ENCODE measurements at places on chromosomes 2 and 18. TPM values are rescaled to one million over a fixed set of nuclear protein-coding genes. Genes with fewer than 3 reads are reported as not detected.

DNA sequence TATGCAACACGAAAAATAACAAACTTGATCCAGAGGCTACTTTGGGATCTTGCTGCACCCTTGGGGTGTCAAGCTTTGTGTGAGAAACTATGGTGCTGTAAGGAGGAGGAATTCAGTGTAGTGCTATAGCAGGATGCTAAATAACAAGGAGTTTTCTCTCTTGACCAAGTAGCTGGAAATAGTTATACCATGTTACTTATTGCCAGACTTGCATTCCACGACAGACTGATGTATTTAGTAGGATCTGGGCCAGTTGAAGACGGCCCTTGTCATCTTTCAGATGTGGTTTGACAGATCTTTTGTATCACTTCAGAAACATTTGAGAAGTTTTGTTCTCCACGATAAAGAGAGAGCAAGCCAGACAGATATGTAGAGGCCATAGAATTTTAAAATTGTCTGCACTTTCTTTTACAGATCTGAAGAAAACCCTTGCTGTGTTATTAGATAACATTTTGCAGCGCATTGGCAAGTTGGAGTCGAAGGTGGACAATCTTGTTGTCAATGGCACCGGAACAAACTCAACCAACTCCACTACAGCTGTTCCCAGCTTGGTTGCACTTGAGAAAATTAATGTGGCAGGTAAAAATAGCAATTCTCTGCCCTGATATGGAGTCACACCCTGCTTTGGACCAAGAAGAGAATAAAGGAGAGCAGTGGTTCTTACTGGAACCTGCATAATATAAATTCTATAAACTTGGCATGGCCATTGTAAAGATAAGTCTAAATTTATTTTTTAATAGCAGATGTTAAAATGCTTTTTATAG, 16.3 kb downstream of the MGAT5 start:
- no peak for DNase-seq

The TMEFF2 gene
- total RNA-seq, result 12.8 TPM

The AQP12A gene
- total RNA-seq, result not detected

DNA sequence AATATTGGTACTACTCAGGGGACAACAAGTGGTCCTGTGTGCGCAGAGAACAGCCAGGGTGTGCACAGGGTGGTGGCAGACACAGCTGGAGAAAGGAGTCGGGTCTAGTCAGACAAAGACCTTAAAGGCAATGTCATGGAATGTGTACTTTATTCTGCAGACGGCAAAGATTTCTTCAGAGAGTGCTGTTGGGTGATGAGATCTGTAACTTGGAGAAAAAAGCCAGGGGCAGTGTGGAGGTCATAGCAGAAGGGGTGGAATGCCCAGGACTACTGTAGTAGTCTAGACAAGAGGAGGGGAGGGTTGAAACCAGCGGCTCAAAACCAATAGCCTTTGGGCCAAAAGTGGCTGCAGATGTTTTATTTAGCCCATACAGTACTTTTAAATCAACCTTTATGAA, 121.3 kb upstream of the ZFP36L2 start:
- DNase-seq, result no peak

DNA sequence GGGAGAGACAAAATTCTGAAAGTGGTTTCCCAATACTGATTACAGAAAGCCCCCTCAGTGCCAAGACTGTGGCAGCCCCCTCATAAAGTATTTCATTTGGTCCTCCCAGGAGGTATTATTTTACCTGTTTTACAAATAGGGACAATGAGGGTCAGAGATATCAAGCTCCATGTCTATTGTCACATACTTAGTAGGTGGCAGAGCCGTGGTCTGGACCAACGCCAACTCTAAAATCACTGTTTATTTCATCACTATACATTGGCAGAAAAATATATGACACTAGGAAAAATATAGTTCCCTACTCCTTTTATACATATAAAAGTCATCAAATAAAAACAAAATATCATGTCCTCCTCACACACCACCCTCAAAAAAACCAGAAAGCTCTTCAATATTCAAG, 68.6 kb downstream of the DHRS9 start:
- DNase-seq, result no peak

DNA sequence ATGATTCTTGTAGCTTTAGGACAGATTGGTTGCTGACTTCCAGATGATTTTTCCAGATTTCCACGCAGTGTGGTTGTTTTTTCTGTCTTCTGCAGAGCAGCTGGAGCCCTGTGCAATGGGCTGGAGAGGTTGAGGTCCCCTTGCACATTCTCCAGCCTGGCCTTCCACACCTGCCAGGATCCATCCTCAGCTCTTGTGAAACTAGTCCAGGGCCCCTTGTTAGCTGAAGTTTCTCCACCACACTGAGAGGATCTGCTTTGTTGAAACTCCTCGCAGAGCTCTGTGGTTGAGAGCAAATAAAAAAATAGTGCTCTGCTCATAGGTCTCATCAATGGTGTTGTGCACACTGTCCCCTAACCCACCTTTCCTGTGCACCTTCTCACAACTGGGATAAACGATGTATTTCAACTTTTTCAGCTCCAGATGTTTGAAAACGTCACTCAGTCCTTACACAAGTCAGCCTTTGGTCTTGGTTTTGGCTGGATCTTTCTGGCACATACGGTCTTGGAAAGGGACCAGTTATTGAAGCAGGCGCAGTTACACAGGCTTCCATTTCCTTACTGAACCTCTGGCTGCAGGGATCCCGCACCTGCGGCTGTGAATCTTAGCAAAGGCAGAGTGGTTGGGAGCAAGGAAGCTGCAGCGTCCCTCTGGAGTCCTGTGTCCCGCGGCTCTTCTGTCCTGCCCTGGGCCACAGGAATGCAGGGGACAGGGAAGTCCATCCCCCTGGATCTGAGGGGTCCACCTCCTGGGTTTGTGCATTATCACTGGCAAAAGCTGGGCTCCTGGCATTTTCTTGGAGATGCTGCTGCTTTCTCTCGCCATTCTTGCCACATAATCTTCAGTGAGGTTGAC, 272.0 kb upstream of the DSEL start:
- no peak for DNase-seq

DNA sequence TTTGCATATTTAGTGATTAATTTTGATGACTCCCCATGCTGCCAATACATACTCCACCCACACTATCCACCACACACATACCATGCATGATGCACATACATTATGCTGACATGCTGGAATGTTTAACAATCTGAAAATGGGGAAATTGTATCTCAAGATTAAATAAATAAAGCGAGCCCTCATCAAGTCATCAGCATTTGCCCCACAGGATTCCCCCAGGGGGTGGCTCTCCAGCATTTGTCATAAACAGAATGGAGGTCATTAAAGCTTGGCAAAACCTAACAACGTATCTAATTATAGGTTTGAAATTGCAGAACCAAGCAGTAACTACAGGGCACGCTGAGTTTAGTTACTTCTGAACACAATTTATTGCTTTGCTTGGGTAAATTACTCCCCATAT, 141.2 kb upstream of the TACR1 start:
- no peak for DNase-seq

DNA sequence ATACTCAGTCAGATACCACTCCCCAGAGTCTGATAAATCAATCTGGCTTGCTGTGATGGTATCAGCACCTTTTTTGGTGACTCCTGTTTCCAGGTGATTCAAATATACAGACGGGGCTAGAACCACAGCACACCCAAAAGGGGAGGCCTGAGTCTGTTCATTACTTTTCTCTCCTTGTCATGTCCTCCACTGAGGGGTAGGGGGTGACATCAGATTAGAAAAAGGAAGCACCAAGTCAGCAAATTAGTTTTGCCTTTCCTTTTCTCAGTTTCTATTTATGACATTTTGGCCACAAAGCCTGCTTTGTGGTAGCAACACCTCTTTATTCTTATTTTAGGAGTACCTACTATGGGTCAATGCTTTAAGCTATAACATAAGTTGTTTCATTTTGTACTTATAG, 127.4 kb downstream of the CCDC102B start:
- DNase-seq, result no peak
